ENCODE measurements at places on chromosomes 12 and 14.

- DNase-seq = no peak
Observed at GRCh38 chr12:113221997-113222729, 899 bp downstream of the TPCN1 start.

- DNase-seq = no peak
Observed at GRCh38 chr14:79706382-79706781, 504.9 kb downstream of the DIO2 start.

DNA sequence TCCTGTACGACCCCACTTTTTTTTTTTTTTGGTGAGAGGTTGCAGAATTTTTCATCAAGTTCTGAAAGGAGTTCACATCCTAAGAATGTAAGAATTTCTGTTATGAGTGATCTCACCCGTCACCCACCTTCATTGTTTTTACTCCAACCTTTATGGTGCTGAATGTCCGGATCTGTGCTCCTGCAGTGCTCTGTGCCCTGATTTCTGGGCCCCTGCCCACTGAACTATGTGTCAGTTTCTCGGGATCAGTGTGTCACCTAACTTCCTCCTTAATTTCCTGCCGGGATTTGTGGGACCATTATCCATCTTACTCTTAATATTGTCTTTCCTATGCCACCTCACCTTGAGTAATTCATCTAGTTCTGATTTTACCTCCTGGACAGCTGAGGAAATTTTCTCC is 11.6 kb downstream of the RASSF8 start:
- DNase-seq = no peak

DNA sequence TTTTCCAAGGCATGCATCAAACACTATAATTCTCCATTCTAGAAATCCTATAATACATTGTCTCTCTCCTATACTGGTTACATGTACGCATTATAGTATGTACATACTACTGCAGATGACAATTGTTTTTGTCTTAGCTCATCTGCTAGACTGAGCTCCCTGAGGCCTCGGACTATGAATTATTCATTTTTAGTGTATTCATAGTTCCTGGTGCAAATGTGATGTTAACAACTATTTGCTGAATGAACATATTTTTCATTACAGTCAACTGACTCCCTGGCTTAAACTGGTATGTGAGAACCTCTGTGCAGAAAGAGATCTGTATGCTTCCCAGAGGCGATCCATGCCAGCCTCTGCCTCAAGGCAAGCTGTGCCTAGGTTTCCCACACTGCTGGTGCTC is 91.8 kb upstream of the PARP11 start:
- no peak for DNase-seq

- DNase-seq = no peak
Observed at GRCh38 chr14:74038020-74038859, 19.1 kb downstream of the BBOF1 start.

GRCh38 chr12:93790472-93791152 is 113.4 kb downstream of the CRADD start:
- peak; percentile 74 for DNase-seq

- DNase-seq = peak; percentile 74
Observed at GRCh38 chr12:100554608-100555077, 18.8 kb upstream of the GAS2L3 start.
